ENCODE measurements at places on chromosomes 4 and X.
A peak's percentile ranks its signal among the peaks of the same experiment; 100 is the strongest.

DNA sequence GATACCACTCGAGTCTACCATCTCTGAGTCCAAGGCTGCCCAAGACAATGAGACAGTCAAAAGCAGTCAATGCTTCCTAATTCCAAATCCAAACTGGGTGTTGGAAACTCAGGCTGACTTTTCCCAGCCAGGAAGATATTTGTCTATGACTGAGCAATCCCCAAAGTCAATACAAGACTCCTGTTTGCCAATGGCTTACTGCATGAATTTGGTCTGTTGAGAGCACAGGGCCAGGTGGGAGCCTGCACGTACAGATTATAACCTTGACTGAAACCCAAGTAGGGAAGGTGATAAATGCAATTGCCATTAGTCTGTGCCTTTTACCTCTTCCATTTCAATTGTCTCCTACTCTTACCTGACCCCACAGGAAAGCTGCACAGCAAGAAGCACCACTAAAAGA lies 72.6 kb upstream of the PPARGC1A start:
- no peak for DNase-seq

DNA sequence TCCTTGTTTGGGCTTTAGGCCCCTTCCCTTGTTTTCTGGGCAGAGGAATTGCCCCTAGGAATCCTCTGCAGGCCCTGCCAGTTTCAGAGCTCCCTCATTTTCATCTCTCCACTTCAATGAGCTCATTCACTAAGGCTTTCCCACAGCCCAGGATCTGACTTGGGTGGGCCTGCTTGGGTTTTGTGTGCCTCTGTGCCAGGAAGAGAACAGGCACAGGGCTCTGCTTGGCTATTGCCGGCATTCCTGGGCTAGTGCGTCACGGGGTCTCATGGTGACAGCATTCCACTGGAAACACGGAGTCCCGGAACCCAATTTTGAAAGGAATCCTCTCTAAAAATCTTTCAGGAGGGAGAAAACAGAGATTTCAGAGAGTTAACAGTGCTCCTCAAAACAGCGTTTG lies 150.5 kb downstream of the VCX3A start:
- no peak for DNase-seq

GRCh38 chr4:120839974-120840751 lies 82.4 kb downstream of the PRDM5 start:
- no peak for DNase-seq

- DNase-seq, result peak; percentile 73
Measured at GRCh38 chr4:140861359-140862176, 105.4 kb upstream of the TBC1D9 start.

DNA sequence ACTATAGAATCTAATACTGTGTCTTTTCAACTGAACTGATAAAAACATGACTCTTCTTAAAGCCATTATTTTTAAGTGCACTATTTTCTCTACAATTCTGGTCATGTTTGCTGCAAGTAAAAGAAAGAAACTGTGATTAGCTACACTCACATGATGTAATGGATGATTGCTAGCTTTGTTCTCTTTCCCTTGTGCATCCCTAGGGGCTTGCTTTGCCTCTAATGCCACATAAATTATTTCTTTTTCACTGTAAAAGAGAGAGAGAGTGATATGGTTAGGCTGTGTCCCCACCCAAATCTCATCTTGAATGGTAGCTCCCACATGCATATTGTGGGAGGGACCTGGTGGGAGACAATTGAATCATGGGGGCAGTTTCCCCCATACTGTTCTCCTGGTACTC lies 630.2 kb upstream of the NR3C2 start:
- no peak for DNase-seq

GRCh38 chr4:77538574-77539157 lies 67.0 kb upstream of the CXCL13 start:
- DNase-seq, result peak; percentile 77

- DNase-seq, result no peak
Measured at GRCh38 chr4:144179152-144179739, 38.7 kb upstream of the GYPA start.

- no peak for DNase-seq
Measured at GRCh38 chrX:48834383-48834709, 1.1 kb downstream of the PCSK1N start.

DNA sequence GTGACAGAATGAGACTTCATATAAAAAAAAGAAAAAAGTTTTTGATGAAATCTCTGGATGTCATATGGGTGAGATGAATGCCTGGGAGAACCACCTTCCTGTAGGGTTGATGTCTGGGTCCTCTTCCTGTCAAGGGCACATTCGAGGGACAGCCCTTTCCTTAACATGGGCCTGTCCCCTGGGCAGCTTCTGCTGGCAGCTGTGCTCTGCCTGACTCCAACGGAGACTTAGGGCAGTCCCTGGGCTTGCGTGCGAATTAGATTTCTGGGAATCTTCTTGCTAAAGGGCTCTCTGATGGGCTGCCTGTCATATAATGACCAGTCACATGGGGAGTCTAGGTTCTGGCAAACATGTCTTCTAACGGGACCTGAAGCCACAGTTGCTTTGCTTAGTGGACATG lies 40.7 kb downstream of the TNIP2 start:
- DNase-seq, result no peak

DNA sequence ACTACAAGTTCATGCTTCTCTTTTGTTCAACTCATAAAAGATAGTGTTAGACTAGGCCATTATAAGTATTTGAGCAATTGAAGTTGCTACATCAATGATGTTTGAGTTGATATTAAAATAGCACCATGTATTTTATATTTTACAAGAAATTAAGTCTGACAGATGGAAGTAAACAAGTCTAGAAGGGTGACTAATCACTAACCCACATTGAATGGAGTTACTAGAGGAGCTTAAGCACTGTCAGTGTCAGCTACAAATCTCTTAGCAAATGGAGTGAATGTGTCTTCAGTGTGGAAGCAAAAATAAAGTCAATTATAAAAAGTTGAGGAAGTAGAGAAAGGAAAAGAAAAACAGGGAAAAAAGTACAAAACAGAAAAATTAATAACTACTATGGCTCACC lies 592.5 kb downstream of the PCDH18 start:
- no peak for DNase-seq
